ENCODE measurements at places on chromosomes 16 and 17.

GRCh38 chr16:66250686-66251431 lies 115.6 kb upstream of the CDH5 start:
- DNase-seq = no peak

GRCh38 chr16:60285794-60286193 lies 1551.7 kb upstream of the GOT2 start:
- no peak for DNase-seq

GRCh38 chr17:35192708-35193107 lies 1.5 kb downstream of the SLC35G3 start:
- DNase-seq = no peak

DNA sequence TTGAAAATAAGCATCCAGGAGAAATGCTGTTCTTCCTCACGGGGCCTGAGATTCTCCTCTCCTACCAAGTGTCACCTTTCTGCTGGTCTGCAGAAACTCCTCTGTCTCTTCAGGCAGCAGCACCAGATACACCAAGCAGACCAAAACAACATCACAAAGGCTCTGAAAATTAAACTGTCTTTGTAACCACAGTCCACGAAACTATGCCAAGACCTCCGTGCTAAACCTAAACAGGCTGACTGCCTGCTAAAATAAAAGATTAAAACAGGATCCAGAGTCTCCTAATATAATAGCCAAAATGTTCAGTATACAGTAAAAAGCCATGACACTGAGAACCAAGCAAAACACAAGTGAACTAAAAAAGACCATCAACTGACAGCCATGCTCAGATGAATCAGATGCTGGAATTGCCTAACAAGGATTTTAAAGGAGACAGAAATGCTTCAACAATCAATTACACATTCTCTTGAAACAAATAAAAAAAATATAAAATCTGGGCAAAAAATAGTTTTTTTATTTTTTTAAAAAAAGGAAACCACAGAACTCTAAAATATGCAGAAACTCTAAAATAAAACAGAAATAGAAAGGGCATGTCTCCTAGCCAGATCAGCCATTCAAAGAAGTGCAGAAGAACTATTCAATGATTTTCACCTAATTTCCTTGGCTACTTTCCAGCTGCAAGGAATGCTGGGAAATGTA lies 50.3 kb upstream of the TOX3 start:
- DNase-seq = no peak

DNA sequence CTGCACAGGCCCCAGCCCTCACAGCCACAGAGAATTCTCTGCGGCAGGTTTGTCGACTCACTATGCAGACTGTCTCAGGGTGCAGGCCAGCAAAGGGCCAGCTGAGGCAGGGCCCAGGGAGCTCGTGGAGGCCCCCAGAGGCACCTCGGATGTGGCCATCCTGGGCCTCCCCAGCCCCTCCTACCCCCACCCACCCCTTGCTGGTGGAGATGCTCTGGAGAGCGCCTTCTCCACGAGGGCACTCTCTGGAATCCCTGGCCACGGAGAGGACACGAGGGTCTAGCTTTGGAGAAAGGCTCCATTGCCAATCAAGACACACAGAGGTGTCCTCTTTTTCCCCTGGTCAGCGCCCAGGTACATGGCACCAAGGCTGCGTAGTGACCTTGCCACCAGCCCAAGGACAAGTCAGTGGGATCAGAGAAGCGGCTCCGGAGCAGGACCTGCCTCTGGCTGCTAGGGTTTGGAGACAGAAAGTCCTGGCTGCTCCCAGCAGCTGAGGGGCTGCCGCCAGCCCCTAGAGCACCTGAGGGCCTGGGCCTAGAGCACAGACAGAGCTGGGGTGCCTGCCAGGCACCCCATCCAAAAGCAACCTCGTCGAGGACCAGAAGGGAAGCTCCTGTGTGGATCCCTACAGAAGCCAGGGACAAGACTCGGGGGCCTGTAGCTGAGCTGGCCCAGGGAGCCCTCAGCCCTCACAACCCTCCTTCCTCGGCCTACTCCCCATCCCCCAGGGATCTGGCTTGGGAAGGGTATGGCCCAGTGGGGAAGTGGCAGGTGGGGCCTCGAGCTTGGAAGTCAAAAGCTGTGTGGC lies 18.7 kb downstream of the ARL2BP start:
- no peak for DNase-seq

- DNase-seq = no peak
Measured at GRCh38 chr16:84239909-84240308, at the start of gene KCNG4. KCNG4 (minus strand) TSS chr16:84240012; CDS start chr16:84237485, 2,527 bp downstream.

DNA sequence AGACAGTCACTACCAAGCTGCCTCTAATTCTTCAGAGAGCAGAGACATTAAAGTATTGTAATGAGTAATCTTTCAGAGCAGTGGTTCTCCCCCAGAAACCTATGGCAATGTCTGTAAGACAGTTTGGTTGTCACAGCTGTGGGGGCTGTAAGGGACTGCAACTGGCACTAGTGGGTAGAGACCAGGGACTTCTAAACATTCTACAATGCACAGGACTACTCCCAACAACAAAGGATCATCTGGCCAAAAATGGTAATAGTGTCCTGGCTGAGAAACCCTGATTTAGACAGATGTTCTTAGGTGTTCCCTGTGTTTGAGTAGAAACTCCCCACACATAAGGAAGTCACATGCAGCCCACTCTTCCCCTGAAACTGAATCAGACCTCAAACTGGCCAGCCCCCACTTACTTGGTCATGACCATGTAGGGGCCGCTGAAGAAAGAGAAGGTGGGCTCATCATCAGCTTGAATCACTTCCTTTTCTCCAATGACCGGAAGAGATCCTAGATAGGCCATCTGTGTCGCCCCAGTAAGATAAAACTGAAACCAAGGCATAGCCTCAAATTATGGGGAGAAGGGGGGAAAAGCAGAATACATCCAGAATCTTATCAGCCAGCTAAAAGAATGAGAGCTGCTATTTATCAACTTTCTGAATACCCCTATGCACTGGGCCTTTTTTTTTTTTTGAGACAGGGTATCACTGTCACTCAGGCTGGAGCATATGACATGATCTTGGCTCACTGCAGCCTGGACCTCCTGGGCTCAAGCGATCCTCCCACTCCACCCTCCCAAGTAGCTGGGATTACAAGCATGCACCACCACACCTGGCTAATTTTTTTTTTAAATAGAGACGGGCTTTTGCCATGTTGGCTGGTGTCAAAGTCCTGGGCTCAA lies 75.8 kb downstream of the TEX14 start:
- DNase-seq = no peak

- DNase-seq = no peak
Measured at GRCh38 chr17:40416671-40417070, 1.0 kb downstream of the TOP2A start.

All from central memory CD8-positive, alpha-beta T cell (primary cell).